ENCODE measurements at places on chromosomes 16 and 17. TPM values are rescaled to one million over a fixed set of nuclear protein-coding genes. Genes with fewer than 3 reads are reported as not detected.

CBX2 gene
- 3.9 TPM for total RNA-seq

GRCh38 chr16:75794426-75794825 is 68.1 kb upstream of the CPHXL start:
- no peaks in the 10 kb centered on the region for H3K4me1 ChIP-seq
- no peak for DNase-seq
- H3K4me3 ChIP-seq: no peak overlapping the region
- no peaks in the 10 kb centered on the region for H3K36me3 ChIP-seq

DNA sequence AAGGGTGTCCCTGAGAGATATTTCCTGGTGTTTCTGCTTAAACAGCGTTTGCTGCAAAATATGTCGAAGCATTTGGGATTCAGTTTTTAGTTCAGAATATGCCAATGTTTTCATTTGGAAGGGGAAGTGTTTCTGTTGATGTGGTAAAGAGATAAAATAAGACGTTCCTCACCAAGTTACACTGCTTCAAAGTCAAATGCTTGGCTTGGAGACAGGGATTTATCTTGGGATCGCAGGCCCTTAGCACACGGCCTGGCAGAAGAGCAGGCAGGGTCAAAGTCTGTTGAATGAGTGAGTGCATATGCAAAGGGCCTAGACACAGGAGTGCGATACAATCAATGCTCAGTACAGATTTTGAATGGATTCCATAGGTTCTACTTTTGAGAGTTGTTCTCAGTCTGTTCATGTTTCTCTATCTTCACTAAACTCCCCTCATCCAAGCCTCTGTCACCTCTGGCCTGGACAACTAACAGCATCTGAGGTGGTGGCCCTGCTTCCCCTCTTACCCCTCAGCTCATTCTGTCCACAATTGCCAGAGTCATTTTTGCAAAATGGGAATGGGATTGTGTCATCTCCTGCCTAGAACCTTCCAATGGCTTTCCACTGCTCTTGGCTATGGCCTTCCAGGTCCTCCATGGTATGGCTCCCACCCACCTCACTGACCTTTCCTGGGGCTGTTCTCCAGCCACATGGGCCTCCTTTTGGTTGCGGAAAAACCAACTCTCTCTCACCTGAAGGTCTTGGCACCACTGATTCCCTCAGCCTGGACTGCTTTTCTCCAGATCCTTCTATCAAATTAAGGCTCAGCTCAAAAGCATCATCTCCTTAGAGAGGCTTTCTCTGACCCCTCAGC is 3.2 kb downstream of the DEXI start:
- H3K27ac ChIP-seq: peak overlapping the region; percentile 56
- no peak for DNase-seq
- H3K4me1 ChIP-seq: peaks cover 78% of the 10 kb centered on the region

GRCh38 chr17:48559840-48560817 is 15.2 kb upstream of the HOXB2 start:
- peak overlapping the region; percentile 68 for H3K27ac ChIP-seq
- H3K4me1 ChIP-seq: peaks cover 25% of the 10 kb centered on the region
- no peaks in the 10 kb centered on the region for H3K36me3 ChIP-seq
- DNase-seq: no peak

DNA sequence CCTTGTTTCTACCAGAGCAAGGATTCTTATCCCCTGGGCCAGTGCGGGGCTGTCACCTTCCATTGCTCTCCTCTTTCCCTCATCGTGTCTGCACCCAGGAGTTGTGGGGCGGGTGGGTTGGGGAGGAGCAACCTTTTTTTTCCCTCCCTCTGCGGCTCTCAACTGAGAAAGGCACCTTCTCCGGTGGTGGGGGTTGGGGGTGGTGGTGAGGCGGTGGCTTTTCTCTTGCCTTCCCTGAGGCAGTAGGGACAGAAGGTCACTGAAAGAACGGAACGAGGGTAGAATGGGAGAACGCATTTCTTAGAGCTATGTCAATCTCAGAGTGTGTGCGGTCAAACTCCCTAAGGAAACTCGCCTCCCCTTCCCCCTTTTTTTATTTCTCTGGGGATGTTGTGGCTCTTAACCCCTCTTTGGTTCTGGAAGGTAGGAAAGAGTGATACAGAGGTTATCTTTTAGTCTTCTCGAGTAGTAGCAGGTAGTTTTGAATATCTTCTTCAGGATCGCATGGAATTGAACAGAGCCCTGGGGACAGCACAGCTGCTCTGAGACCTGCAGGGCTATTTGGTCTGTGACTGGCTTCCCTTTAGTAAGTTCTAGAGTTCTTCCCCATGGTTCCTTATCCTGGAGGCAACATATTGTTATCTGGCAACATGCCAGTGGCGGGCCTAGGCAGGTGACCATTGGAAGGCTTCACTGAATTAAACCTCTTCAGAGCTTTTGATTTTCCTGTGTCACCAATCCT is 994 bp downstream of the CLTC start:
- H3K27ac ChIP-seq: peak overlapping the region; percentile 96
- peak; percentile 47 for DNase-seq
- H3K4me1 ChIP-seq: peaks cover 59% of the 10 kb centered on the region
- peak overlapping the region; percentile 74 for H3K4me3 ChIP-seq
- no peaks in the 10 kb centered on the region for H3K36me3 ChIP-seq

- peaks cover 4% of the 10 kb centered on the region for H3K27me3 ChIP-seq
- no peak overlapping the region for H3K27ac ChIP-seq
- no peak for DNase-seq
Measured at GRCh38 chr16:77223184-77223583, 24.0 kb downstream of the SYCE1L start.

- DNase-seq: no peak
- H3K36me3 ChIP-seq: no peaks in the 10 kb centered on the region
- peak overlapping the region; percentile 65 for H3K27ac ChIP-seq
- no peak overlapping the region for H3K4me3 ChIP-seq
Measured at GRCh38 chr17:75459590-75460267, 3.3 kb downstream of the TMEM94 start.

DNA sequence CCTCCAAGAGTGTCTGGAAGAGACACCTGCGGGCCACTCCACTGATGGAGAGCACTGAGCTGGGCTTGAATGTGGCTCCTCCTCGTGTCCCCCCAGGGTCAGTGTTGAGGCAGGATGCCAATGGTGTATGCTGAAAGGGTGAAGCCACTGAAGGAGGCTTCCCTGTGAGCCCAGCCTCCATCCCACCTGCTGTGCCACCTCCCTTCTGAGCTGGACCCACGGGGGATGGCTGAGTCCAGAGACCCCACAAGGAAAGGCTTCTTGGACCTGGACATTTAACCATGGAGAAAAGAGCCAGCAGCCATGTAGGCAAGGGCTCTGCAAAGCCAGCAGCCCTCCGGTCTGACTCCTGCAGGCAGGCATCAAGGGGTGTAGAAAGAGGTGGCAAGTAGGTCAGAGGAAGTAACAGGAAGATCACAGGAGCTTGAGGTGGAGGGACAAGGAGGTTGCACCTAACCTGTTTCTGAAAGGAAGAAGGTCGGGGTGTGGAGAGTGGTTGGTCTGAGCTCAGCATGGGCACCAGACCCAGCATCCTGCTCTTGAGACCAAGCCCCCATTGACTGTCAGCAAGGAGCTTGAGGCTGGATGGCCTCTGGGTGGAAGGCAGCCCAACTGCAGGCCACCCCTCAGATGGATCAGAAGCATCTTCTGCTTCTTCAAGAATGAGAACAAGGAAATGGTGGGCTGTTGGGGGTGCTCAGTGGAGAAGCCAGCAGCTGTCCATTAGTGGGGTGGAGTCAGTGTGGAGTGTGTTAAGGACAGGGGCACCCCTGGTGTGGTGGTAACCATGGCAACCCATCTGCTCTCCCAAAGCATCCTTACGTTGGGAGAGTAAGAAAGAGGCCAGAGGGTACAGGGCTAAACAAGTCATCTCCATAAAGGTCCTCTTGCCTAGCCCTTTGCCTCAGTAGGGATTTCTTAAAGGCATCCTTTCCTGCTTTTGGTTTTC is 80.7 kb downstream of the PLD6 start:
- H3K36me3 ChIP-seq: peaks cover 37% of the 10 kb centered on the region
- H3K27me3 ChIP-seq: no peaks in the 10 kb centered on the region
- DNase-seq: peak; percentile 21

DNA sequence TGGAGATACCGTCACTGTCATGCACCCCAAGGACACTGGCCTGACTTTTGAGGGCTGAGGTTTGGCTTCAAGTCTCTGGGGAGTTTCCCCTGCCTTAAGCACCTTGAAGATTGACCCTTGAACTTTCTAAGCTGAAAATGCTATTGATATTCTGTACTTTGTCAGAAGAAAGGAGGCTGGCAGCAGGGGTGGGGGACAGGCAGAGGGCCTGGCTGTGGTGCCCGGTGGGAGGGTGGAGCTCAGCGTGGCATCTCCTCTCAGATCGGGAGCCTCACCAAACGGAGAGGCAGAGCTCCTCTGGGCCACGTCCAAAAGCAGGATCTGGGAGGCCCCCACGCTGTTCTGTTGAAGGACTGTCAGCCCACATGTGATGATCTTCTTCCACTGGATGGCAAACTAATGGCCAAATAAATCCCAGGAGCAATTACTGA is 305.2 kb upstream of the IRX3 start:
- no peaks in the 10 kb centered on the region for H3K4me1 ChIP-seq
- H3K36me3 ChIP-seq: no peaks in the 10 kb centered on the region
- H3K27me3 ChIP-seq: peaks cover 24% of the 10 kb centered on the region
- no peak for DNase-seq

- H3K27me3 ChIP-seq: peaks cover 5% of the 10 kb centered on the region
- no peak overlapping the region for H3K27ac ChIP-seq
- H3K36me3 ChIP-seq: no peaks in the 10 kb centered on the region
- DNase-seq: no peak
- no peak overlapping the region for H3K4me3 ChIP-seq
Measured at GRCh38 chr17:44585315-44585714, 28.0 kb downstream of the FZD2 start.

Measured in lower lobe of right lung (tissue), 2 donors.